Fibroblast of lung (primary cell): ENCODE measurements at places on chromosomes 2 and 18. TPM values are rescaled to one million over a fixed set of nuclear protein-coding genes. Genes with fewer than 3 reads are reported as not detected.

PSD4 gene
- 2.6 and 6.1 TPM in 2 replicates for total RNA-seq

NOTO gene
- total RNA-seq, result not detected in 2 replicates

RBKS gene
- total RNA-seq, result 1.3 and 2.6 TPM in 2 replicates

ANKRD30BL gene
- not detected in 2 replicates for total RNA-seq

CNDP1 gene
- total RNA-seq, result not detected in 2 replicates

ONECUT2 gene
- total RNA-seq, result under 0.01 TPM in 2 replicates

HJURP gene
- total RNA-seq, result 0.26 and 5.8 TPM in 2 replicates

MATN3 gene
- 0.51 and 2.3 TPM in 2 replicates for total RNA-seq

ANAPC1 gene
- 42.1 and 46.1 TPM in 2 replicates for total RNA-seq

KCNIP3 gene
- 1.5 and 1.7 TPM in 2 replicates for total RNA-seq

DNAH6 gene
- under 0.01 TPM in 2 replicates for total RNA-seq

GKN1 gene
- total RNA-seq, result not detected in 2 replicates

SESTD1 gene
- 16.8 and 17.5 TPM in 2 replicates for total RNA-seq

TMEM178A gene
- 0.26 and 1.5 TPM in 2 replicates for total RNA-seq

CNOT11 gene
- total RNA-seq, result 15.2 and 16.3 TPM in 2 replicates

GPR45 gene
- total RNA-seq, result not detected in 2 replicates

NT5C1B gene
- not detected in 2 replicates for total RNA-seq

FBXO41 gene
- total RNA-seq, result 0.77 and 1.2 TPM in 2 replicates
